ENCODE measurements at places on chromosomes 2 and 18. TPM values are rescaled to one million over a fixed set of nuclear protein-coding genes. Genes with fewer than 3 reads are reported as not detected.

The NDC80 gene
- total RNA-seq: 14.2 TPM

The TXNDC2 gene
- 0.12 TPM for total RNA-seq

The THSD7B gene
- total RNA-seq: not detected

The SKA1 gene
- 12.8 TPM for total RNA-seq

The DTNA gene
- 0.18 TPM for total RNA-seq

The ESCO1 gene
- total RNA-seq: 9.8 TPM

The CHPF gene
- 17.5 TPM for total RNA-seq

The SDC1 gene
- total RNA-seq: 223 TPM

The KLHL41 gene
- 0.08 TPM for total RNA-seq

The CRACDL gene
- 0.32 TPM for total RNA-seq

The CDCA7 gene
- 48.5 TPM for total RNA-seq

The TRABD2A gene
- total RNA-seq: 10.1 TPM

The CNNM4 gene
- 17.2 TPM for total RNA-seq

The HSPD1 gene
- total RNA-seq: 534 TPM

The CHAC2 gene
- total RNA-seq: 13.4 TPM

The RALB gene
- 83.8 TPM for total RNA-seq
